ENCODE measurements at places on chromosomes 4 and X.

- peak; percentile 59 for DNase-seq
Measured at GRCh38 chrX:19554786-19555185, 39.5 kb upstream of the MAP3K15 start.

DNA sequence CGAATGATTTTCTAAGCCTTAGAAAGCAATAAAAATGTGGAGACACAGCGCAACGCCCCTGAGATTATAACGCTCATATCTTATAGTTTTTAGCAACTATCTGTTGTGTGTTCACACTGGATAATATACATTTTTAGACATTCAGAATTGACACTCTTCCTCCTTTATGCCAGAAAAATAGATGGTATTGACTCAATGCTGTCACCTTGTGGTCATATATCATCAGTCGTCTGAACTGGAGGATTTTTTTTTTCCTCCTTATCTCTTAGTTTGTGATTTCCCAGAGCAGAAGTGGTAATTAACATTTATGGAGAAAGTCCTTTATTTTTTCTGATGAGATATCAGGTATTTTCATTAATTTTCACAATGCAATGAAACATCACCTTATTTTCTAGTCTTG is 759.6 kb downstream of the RAB28 start:
- DNase-seq, result no peak

DNA sequence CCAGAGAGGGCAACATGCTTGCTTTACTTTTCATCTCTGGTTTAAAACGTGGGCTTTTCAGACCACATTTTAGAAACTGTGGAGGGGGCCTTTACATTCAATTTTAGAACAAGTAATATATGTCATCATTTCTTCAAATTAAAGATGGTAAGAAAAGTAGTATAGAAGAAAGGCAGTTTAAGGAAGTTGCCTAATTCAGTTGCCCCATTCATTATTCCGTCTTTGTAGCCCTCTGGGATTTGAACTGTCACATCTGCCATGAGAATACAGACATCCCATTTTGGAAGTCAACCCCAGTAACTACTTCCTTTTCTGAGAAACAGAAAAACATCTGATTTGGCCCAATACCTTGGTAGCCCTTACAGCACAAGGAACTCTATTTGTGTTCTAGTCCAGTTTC is 61.2 kb downstream of the PASD1 start:
- no peak for DNase-seq

DNA sequence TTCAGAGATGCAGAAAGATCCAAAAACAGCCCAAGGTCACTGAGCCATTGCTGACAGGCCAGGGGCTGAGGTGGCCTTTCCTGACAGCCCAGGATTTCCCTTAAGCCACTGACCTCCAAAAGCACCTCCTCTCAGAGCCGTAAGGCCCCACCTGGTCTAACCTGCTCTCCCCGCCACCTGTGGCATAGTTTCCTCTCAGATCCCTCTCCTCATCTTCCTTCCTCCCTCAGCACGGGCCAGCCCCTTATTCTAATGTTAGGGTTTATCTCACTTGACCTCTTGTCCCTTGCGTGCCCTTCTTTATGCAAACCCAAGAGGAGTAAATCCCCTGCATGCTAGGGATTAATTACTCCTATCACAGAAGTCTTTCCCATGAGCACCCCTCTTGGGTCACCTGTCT is 113.0 kb downstream of the RBM47 start:
- DNase-seq, result no peak

DNA sequence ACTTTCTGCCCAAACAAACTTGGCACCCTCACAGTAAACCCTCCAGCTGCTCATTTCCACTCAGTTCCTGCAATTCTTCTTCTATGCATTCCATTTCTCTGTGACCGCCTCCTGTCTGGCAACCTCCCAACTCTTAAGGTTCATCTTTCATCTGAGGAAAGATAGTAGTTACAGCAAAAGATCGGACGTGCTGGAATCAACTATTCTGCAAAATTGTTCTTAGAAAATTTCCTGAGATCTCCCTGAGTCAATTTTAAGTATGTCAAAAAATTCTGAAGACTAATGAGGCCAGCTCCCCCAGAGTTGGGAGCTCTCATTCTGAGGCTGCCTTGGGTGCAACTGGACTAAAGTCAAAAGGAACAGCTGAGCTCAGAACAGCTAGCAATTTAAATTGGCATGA is 1026.0 kb downstream of the ADGRL3 start:
- no peak for DNase-seq

- no peak for DNase-seq
Measured at GRCh38 chrX:113514906-113515305, 674.3 kb upstream of the AMOT start.

- DNase-seq, result no peak
Measured at GRCh38 chr4:55078987-55079386, 46.4 kb downstream of the KDR start.

DNA sequence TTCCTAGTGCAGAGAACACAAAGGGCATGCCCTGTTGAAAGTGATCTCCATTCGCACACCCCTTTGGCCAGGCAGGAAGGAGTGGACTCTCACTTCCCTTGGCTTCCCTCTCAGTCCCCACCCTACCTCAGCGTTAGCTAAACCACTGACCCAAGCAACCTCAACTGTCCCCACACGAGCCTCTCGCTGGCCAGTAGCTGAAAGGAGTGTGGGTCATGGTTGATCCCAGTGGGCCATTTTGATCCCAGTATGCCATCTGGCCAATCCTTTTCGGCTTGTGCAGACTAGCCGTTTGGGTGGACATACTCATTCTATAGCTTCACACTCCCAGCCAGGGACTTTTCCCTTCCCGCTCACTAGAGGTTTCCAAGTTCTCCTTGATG is 24.4 kb upstream of the BCORL1 start:
- no peak for DNase-seq

DNA sequence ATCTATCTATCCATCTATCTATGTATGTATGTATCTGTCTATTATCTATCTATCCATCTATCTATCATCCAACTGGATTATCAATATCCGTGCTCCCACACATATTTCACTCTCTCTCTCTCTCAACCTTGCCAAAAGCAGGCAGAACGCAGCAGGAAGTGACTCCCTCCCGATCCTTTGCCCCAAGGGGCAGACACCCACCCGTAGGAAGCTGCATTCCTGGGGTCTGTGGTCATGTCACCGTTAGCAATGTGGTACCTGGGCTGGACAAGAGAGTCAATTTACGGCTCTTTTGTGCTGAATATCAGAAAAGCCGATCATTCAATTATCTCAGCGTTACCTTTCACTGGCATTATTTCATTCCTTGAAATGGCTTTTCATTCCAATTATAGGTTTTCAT is 119.6 kb upstream of the PPP2R3B start:
- DNase-seq, result no peak

DNA sequence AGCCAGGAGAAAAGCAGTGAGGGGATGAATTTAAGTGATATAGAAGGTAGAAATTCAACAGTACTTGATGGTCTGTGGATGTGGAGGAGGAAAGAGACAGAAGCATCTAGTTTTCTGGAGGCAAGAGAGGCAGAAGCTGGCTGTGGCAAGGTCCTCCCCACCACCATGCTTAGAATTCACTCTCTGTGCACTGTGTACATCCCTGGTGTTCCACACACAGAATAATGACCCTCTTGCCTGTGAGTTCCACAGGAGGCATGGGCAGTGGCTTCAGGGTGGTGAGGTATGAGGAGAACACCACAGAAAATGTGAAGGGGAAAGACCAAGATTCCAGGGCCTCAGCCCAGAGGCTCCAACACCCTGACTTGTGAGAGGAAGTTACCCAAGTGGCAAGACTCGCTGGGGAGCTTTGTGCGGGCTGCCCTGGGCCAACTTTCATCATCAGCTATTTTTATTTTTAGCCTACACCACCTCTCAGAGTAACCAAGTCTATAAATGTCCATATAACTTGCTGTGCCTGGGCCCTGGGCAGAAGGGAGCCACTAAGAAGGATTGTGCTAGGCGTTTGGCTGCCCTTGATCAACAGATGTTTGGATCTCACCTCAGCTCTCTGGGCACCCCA is 7.8 kb upstream of the INTS6L start:
- DNase-seq, result no peak

GRCh38 chrX:149073479-149073878 is 431.6 kb downstream of the IDS start:
- DNase-seq, result no peak

GRCh38 chrX:68685685-68686084 is 38.2 kb downstream of the STARD8 start:
- DNase-seq, result peak; percentile 7

GRCh38 chrX:112714357-112714918 is 34.7 kb upstream of the LHFPL1 start:
- no peak for DNase-seq

GRCh38 chrX:1493412-1493811 is 40.7 kb upstream of the ASMTL start:
- no peak for DNase-seq

- no peak for DNase-seq
Measured at GRCh38 chr4:98706200-98706813, 47.9 kb upstream of the TSPAN5 start.

DNA sequence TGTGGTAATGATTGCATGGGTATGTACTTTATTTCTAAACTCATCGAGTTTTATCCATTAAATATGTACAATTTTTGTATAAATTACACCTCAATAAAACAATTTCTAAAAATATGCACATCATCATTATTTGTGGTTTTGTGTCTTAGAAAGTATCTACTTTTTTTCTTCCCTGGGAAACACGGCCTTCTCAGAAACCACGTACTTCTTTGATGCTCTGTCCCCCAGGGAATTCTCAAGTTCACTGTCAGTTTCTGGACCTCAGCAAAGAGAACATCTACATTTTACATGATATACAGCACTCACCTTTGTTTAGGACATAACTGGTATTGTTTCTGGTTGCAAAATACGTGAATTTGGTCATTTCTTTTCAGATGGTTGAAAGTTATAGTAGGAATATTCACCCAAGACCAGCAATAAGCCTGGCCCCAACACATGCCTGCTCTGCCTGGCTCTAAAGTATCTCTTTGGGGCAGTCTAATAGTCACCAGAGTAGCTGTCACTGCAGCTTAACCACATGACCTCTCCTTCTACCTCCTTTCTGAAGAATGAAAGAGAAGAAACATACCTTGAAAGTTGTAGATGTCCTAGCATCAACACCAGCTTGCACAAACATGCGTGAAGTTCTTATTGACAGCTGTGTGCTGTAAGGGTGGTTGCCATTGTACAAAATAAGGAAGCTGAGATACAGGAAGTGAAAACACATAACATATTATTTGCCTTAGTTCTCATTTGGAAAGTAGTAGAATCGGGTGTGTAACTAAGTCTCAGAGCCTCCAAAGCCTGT is 48.4 kb upstream of the SPANXN4 start:
- DNase-seq, result no peak

DNA sequence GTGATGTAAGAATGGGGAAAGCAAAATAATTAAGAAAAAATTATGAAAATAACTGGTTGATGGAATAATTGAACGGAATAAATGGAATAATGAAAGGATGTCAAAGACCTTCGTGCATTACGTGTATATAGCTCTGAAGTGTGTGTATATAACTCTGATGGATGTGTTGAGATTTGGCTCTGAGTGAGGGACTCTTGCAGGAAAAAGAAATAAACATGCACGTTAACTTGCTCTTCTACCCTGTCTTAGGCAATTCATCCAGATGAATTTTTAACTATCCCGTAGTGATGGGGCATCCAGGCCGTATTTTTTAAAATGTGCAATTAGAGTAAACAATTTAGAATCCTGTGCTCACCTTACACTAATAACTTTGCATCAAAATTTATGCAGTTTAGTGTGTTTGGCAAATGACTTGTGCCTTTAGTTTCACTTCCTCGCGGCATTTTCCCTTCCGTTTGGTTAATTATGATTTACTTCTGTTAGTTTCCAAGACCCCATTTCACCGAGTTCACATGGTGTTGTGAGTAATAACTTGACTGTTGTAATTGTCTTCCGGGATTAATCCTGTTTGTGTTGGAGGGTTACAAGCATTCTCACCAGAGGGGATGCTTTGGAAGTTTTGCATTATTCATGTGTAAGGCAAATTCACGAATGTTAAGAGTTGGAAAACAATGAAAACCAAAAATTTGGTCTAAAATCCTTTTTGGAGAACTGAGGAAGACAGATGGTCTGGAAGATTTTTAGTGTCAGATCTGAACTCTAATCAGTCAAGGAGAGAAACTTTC is 256.5 kb upstream of the FAT1 start:
- no peak for DNase-seq

DNA sequence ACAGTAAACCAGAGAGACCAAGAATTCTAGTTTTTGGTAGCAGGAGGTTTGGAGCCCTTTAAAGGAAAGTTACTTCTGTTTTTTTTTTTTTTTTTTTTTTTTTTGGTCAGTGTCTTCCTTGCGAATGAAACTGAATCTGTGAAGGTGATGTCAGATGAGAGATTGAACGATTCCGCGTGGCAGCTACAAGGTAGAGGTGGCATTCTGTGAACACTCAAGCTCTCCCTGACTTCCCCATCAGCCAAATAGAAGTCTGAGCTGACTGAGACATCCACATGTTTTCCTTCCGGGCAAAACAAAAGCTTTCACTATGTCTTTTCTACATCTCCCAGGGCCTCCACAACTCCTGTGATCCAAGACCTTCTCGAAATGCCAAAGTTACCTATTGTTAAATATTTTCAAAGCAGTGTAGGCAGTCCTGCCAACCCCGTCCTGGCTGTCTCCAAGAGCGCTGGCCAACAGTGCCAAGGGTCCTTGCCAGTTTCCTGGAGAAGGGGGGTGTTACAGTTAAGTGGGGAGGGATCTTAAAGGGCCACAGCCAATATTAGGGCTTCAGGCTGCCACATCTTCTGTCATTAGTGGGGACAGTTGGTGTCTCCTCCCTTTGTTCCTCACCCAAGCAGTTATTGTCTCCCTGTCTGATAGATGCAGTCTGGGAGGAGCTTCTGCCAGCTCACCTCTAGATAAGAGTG is 102.9 kb upstream of the SLC34A2 start:
- DNase-seq, result no peak

DNA sequence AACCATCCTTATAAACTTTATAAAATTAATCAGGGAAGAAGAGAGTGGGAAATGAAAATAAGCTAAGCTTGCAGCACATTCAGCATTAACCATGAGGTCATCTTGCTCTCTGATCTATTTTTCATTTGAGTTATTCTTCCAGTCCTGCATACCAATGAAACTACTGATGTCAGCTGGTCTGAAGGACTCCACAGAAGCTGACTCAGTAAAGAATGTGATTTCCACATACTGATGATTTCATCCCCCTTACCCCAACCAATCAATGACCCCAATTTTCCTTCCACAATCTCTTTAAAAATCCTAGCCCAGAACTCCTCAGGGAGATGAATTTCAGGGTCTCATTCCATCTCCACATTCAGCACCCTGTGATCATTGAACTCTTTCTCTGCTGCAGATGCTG is 18.8 kb upstream of the DSPP start:
- no peak for DNase-seq

GRCh38 chr4:18676526-18676915 is 655.0 kb upstream of the LCORL start:
- no peak for DNase-seq

DNA sequence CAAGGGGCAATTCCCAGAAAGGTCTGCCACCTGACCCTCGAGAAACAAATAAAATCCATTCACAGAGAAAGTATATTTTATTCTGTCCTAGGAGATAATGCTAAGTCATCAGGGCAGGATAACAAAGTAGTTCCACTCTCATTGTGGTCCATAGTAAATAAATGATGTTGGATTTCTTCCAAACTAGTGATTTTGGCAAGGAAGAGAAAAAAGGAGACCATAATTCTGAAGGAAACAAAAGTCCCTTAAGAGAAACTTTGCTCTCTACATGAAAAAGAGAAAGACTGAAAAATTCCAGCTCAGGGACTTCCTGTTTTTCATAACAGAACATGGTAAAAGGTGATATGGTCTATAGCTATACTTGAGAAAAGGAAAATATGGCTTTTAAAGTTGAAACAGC is 71.5 kb upstream of the DDX60 start:
- DNase-seq, result no peak

GRCh38 chr4:128722911-128723310 is 86.6 kb upstream of the JADE1 start:
- no peak for DNase-seq
